ENCODE measurements at places on chromosomes 1 and 21.
A peak's percentile ranks its signal among the peaks of the same experiment; 100 is the strongest.

GRCh38 chr1:168223261-168223660 is 2.5 kb upstream of the SFT2D2 start:
- DNase-seq, result no peak

DNA sequence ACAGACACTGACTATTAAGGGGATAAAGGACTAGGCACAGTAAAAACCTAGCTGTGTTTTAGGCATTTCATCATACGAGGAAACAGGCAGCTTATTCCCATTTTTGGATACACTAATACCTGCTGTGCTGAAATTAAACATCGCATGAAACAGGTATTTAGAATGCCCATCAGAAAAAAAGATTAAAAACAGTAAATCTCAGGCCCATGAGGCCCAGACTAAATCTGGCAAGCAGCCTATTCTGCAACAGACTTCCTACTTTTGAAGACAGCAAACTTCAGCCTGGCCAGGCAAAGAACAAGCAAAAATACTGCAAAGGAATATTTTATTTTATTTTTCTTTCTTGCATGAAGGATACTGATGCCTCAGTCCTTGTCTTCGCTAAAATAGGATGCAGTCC is 240.2 kb downstream of the LMO4 start:
- no peak for DNase-seq

DNA sequence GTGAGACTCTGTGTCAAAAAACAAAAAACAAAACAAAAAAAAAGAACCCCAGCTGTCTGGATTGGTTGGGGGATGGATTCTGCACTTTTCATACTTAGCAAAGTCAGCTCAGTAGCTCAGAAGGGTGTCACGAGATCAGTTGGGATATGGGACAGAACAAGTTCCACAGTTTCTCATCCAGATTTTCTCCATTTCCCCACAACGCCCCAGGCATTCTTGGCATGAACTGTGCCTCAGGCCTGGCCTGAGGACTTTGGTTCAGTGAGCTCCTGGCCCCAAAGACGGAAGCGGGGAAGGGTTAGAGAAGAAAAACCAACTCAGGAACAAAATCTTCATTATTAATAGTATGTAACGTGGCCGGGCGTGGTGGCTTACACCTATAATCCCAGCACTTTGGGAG is 1.9 kb downstream of the AKR7A2 start:
- no peak for DNase-seq

DNA sequence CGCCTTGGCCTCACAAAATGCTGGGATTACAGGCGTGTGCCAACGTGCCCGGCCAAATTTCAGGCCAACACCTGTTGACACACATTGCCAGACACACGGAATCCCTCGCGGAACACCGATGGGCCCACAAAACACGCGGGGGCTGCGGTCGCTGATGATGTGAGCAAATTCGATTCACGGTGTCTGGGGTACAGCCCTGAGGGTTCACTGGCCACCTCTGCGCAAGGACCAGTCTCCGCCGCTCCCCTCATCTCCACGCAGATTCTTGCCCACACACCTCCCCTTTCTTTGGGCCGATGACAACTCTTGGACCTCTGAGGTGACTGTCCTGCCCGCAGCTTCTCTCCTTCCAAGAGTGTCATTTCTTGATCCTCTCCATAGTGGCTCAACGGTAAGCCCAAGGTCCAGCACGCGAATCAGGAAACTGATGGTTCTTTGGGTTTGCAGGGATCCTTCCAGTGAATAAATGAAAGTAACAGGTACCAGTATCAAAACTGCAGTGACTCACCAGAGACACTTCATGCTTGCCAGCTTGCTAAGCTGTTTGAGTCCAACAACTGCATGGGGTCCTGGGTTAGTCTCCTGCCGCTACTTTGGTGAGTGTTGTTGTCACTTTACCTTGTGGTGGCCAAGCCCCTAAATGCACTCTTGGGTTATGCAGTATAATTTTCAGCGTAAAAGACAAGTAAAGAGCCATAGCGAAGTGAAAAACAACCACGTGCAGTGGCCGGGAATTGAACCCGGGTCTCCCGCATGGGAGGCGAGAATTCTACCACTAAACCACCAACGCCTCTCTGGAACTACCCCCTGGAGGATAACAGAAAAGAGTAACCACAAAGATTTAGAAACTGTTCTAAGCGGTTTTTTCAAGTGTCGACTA is 11.0 kb upstream of the RNU1-3 start:
- peak; percentile 20 for DNase-seq

DNA sequence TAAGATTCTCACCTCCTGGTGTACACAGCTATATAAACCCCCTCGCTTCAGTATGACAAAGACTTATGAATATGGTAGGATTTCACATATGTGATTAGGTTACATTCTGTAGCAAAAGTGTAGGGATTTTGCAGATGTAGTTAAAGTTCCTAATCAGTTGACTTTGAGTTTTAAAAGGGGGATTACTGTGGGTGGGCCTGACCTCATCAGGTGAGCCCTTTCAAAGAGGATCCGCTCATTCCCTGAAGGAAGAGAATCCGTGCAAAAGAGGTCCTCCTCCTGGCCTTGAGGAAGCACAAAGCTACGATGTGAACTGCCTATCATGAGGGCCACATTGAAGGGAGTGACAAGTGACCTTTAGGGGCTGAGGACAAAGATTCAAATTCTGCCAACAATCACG is 30.6 kb upstream of the KAZN start:
- DNase-seq, result no peak

GRCh38 chr1:71400050-71400449 is 319.2 kb upstream of the ZRANB2 start:
- no peak for DNase-seq

GRCh38 chr1:38123356-38124135 is 77.0 kb upstream of the POU3F1 start:
- DNase-seq, result no peak

GRCh38 chr1:9886092-9886742 is 23.9 kb downstream of the CTNNBIP1 start:
- no peak for DNase-seq

- DNase-seq, result no peak
Measured at GRCh38 chr1:67312615-67313014, 4.9 kb downstream of the IL12RB2 start.

DNA sequence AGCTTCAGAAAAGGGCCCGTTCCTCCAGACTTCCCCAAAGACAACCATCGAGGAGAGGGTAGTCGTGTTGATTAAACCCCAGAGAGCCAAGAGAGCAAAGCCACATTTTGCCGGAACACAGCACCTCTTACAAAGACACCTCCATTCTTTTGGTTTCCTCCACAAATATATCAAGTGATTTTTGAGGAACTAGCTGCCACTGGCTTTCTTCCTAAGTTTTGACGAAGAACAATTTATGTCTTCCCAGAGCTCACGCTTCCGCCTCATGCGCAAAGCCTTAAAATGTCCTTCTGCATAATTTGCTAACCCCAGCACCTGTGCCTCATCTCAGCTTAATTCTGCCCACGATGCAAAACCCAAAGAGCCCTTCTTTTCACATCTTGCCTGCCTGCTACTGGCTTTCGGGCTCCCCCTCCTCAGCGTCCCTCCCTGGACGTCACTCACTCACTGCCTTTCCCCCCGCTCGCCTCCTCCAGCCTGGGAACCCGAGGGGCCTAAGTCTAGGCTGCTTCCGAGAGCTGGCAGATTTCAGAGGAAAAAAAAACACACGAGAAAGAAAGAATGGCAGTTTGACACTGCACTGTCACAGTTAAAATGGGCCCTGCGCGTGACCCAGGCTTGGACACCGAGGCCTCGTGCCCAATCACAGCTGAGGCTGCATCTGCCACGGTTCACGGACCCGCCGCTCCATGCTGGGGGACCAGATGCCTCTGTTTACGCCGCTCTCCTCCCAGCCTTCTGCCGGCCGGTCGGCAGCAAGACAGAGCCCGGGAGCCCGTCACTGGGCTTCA is 77.6 kb upstream of the IFNAR2 start:
- no peak for DNase-seq

DNA sequence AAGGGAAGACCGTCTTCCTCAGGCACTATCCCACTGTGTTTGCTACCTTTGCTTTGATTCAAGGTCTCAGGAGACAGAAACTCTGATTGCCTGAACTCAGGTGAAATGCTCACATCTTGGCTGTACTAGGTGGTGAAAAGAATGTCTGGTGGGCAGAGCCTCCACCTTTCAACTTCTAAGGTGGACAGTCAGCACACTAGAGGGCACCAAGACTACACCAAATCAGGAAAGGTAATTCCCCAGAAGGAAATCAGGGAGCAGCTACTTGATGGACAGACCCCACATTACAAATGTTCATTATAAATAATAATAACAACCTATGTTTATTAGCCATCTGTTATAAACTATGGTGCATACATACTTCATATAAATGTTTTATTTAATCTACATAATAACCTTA is 220.9 kb downstream of the ATG4C start:
- DNase-seq, result no peak

DNA sequence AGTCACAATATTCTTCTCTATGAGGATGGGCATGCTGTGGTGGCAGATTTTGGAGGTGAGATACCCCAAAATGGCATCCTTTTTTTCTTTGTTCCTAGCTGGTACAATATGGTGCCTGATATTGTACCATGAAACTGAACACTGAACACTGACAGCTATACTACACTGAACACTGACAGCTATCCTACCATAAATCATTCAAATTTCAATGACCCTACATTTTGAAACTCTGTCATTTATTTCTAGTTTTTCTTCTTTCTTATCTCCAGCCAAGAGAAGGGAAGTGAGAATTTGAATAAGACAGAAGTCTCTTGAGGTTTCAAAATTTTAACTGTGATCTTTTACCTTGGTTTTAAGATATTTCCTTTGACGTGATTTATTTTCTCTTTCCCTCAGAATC is 76.3 kb downstream of the LRRC53 start:
- DNase-seq, result no peak

- DNase-seq, result no peak
Measured at GRCh38 chr1:64867266-64867665, 99.1 kb downstream of the JAK1 start.
